RWPE2 (cell line): ENCODE measurements at places on chromosomes 5 and 9.

- H3K4me1 ChIP-seq, result peaks cover 18% of the 10 kb centered on the region
- no peaks in the 10 kb centered on the region for H3K27me3 ChIP-seq
- no peaks in the 10 kb centered on the region for H3K36me3 ChIP-seq
These were observed 382.7 kb downstream of the ENC1 start for GRCh38 chr5:74257645-74258313.

DNA sequence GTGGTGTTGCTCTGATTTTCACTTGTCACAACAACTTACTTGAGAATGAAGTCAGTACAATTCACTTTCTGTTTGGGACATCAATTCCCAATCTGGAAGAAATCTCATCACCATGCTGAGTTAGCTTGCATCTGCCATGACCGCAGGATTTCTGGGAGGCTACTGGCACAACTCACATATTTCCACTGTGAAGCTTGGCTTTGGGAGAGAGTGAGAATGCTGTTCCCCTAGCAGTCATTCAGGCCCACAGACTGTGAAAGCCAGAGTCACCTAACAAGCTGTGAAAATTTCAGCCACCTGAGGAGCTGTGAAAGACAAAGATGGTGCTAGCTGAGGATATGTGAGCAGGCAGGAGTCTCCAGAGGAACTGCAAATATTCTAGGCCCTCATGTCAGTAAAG is 365.2 kb upstream of the TUSC1 start:
- H3K4me1 ChIP-seq, result no peaks in the 10 kb centered on the region
- H3K4me3 ChIP-seq, result no peak overlapping the region

DNA sequence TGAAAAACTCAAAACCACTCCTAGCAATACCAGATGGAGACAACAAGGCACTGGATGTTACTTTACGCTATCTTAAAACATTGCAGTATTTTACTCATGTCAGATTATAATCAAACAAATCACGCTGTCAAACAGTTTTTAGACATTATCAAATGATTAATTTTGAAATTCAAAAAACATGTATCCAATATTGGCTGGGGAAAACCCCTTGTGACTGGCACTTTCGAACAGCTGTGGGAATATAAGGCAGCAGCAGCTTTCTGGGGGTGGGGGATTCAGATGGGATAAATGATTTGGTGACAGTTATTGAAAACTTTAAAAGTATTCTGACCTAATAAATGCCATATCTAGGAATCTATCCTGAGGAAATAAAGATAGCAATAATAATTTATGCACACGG is 28.7 kb downstream of the ELL2 start:
- H3K4me1 ChIP-seq, result peaks cover 47% of the 10 kb centered on the region
- H3K27ac ChIP-seq, result no peak overlapping the region
- no peak for DNase-seq
- H3K4me3 ChIP-seq, result no peak overlapping the region
- H3K27me3 ChIP-seq, result no peaks in the 10 kb centered on the region

GRCh38 chr5:129962506-129962905 is 58.2 kb downstream of the CHSY3 start:
- no peak for DNase-seq
- H3K36me3 ChIP-seq, result no peaks in the 10 kb centered on the region
- no peak overlapping the region for H3K27ac ChIP-seq
- H3K4me1 ChIP-seq, result no peaks in the 10 kb centered on the region
- no peaks in the 10 kb centered on the region for H3K27me3 ChIP-seq

DNA sequence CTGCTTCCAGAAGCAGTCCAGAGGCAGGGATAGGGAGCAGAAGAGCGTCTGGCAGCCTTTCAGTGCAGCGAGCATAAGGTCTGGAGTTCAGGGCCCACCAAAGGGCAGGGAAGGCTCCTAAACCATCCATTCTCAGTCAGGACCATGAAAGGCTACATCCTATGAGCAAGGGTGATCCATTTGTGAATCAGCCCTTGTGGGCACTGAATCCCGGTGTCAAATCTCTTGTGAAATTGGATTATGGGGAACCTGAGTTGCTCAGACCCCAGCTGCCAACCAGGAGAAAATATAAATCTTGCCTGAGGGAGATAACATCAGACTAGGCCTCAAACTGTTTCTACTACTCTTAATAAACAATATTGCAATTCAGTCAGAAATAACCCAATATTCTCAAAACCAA is 204.4 kb downstream of the SYK start:
- no peak overlapping the region for H3K4me3 ChIP-seq
- H3K27me3 ChIP-seq, result no peaks in the 10 kb centered on the region
- DNase-seq, result no peak

GRCh38 chr9:120559546-120559945 is 20.4 kb downstream of the CDK5RAP2 start:
- DNase-seq, result no peak
- peaks cover 33% of the 10 kb centered on the region for H3K36me3 ChIP-seq
- H3K27ac ChIP-seq, result no peak overlapping the region

GRCh38 chr5:111691508-111691907 is 65.5 kb downstream of the NREP start:
- H3K27ac ChIP-seq, result no peak overlapping the region
- H3K36me3 ChIP-seq, result no peaks in the 10 kb centered on the region
- no peak overlapping the region for H3K4me3 ChIP-seq
- peaks cover 9% of the 10 kb centered on the region for H3K4me1 ChIP-seq

DNA sequence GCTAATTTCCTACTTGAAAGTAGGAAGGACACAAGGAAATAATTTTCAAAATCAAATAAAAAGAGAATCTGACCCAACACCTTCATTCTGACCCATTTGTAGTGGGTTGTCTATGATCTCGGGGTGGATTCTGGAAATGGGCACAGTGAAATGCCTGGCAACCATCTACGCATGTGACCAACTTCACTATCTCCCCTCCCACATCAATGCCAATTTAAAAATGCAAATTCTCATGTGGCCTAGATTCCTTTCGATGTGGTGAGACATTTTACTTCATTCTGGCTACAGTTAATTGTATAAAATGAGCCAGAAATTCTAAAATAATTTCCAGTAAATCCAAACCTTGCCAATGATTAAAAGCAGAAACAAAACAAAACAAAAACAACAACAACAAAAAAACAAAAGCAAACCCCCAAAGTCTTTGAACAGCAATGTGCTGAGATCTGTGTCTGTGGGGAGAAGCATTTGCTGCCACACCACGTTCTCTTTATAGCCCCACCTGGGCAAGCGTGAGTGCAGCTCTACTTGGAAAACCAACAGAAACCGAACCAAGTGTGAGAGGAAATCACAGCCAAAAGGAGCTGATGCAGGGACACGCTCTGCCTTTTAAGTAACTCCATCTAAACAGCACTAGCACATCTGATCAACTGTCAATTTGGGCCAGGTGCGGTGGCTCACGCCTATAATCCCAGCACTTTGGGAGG is 59.0 kb downstream of the USP20 start:
- no peak for DNase-seq
- H3K4me3 ChIP-seq, result no peak overlapping the region
- no peak overlapping the region for H3K27ac ChIP-seq
- H3K36me3 ChIP-seq, result 0 out of 2 replicates have a peak, but pooled peaks cover 8% of the 10 kb centered on the region
- no peaks in the 10 kb centered on the region for H3K4me1 ChIP-seq

- H3K4me1 ChIP-seq, result peaks cover 16% of the 10 kb centered on the region
- no peak overlapping the region for H3K27ac ChIP-seq
- H3K4me3 ChIP-seq, result no peak overlapping the region
- no peaks in the 10 kb centered on the region for H3K36me3 ChIP-seq
- no peak for DNase-seq
These were observed 316.2 kb downstream of the ARL15 start for GRCh38 chr5:53994148-53994547.

DNA sequence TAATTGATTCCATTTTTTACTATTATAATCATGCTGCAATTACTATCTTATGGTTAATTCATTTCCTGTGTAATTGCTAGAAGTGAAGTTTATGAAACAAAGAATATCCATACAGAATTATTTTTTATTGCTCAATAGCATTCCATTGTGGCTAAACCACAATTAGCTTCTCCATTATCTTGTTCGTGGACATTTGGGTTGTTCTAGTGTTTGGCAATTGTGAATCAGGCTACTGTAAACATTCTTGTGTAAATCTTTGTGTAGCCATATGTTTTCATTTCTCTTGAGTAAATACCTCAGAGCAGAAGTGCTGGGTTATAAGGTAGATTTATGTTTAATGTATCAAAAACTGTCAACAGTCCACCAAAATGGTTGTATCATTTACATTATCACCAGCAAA is 341.1 kb downstream of the MAT2B start:
- no peak overlapping the region for H3K27ac ChIP-seq
- DNase-seq, result no peak

- DNase-seq, result no peak
- no peaks in the 10 kb centered on the region for H3K36me3 ChIP-seq
- no peak overlapping the region for H3K4me3 ChIP-seq
- no peak overlapping the region for H3K27ac ChIP-seq
These were observed 591.8 kb downstream of the PDE4D start for GRCh38 chr5:59301727-59302126.

DNA sequence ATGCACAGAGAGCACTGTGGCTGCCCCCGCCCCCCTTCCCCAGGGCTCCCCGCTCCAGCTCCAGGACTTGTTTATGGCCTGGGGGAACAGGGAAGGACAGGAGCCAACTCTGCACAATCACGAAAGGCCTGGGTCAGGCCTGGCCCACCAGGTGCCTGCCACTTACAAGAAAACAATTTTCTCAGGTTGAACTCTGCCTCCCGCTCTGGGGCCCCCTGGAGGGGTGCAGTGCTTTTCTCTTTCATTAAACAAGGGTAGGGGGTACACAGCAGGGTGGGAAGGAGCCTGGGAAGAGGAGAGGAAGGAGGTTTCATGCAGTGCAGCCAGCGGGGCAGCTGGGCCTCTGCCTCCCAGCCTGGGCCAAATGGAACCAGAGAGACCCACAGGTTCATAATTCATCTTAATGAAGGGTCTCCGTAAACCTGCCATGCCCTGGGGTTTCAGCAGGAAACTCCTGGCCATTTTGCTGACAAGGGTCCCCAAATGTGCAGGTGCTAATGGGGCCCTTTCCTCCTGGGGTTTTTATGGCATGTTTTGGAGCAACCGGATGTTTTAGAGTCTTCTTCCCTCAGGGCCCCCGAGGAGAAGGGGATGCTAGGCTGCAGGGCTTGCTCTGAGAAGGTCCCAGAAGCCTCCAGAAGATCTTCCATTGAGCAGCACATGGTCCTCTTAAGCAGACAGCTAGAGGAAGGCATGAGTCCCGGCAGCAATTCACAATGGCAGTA is 219.8 kb downstream of the SLIT3 start:
- DNase-seq, result no peak
- H3K36me3 ChIP-seq, result no peaks in the 10 kb centered on the region
- H3K27me3 ChIP-seq, result no peaks in the 10 kb centered on the region
- no peak overlapping the region for H3K4me3 ChIP-seq
- H3K4me1 ChIP-seq, result peaks cover 6% of the 10 kb centered on the region
- no peak overlapping the region for H3K27ac ChIP-seq

DNA sequence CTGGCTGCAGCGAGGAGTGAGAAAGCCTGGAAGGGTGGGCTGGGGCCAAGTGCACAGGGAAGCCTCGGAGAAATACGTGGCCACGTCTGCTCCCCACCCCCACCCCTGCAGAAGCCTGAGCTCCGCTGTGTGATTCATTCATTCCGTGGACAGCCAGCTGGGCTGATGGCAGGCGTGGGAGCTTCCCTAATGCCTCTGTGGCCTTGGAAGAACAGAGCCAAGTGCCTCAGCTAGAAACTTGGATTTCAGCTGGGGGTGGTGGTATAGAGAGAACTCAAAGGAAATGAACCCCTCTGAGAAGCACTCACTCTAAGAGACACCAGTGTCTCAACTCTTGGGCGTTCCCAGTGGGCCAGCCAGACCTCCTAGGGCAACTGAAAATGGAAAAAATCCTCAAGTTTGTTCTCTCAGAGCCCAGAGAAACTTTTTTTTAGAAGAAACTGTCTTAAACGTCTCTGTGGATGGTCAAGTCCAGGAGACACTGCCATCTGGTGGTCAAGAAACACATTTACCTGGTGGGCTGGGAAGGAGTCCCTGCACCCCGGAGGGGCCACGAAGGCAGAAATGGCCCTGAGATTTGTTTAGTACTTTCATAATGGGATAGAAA is 18.0 kb downstream of the ATOX1 start:
- H3K36me3 ChIP-seq, result peaks cover 28% of the 10 kb centered on the region
- DNase-seq, result no peak
- no peaks in the 10 kb centered on the region for H3K27me3 ChIP-seq

GRCh38 chr9:90459321-90459720 is 183.3 kb downstream of the DIRAS2 start:
- H3K4me3 ChIP-seq, result no peak overlapping the region
- H3K4me1 ChIP-seq, result no peaks in the 10 kb centered on the region
- no peak overlapping the region for H3K27ac ChIP-seq
- H3K27me3 ChIP-seq, result no peaks in the 10 kb centered on the region
- H3K36me3 ChIP-seq, result no peaks in the 10 kb centered on the region
- DNase-seq, result no peak

- no peak overlapping the region for H3K4me3 ChIP-seq
- H3K4me1 ChIP-seq, result no peaks in the 10 kb centered on the region
- no peaks in the 10 kb centered on the region for H3K36me3 ChIP-seq
- no peak for DNase-seq
These were observed 182.1 kb downstream of the SNCAIP start for GRCh38 chr5:122494109-122494508.

- H3K27me3 ChIP-seq, result no peaks in the 10 kb centered on the region
- H3K27ac ChIP-seq, result no peak overlapping the region
- no peaks in the 10 kb centered on the region for H3K36me3 ChIP-seq
These were observed 90.0 kb upstream of the POU5F2 start for GRCh38 chr5:93831449-93831848.

DNA sequence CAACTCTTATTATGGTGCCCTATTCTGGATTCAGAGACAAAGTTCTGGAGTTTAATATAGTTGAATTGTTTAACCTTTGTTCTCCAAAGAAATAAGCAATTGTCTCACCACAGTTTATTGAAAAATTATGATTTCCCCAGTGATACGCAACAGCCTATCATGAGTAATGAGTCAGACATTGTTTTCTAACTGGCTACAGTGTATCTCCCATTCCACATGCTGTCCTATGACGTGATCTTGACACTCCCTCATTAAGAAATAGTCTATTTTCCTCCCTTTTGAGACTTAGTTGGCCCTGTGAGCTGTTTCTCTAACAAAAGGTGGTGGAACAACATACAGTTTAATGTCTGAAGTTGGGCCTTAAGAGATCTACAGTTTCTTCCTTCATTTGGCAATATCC is 1290.6 kb upstream of the CDH6 start:
- DNase-seq, result no peak
- no peak overlapping the region for H3K27ac ChIP-seq
- H3K4me3 ChIP-seq, result no peak overlapping the region
- H3K36me3 ChIP-seq, result no peaks in the 10 kb centered on the region
- peaks cover 10% of the 10 kb centered on the region for H3K27me3 ChIP-seq

DNA sequence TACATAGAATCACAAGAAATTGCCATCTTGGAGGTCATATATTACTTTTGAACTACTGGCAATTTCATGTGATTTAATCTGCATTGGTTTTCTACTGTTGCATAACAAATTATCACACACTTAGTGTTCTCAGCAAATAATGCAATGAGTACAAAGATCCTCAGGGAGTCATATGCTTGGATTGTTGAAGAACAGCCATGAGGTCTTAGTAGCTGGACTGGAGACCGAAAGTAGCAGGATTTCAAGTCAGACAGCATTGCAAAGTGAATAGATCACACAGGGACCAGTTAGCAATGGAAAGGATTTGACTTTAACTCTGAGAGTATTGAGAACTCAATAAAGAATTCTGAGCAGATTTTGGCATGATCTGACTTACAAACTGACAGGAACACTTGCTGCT is 32.2 kb upstream of the FRMD3 start:
- no peaks in the 10 kb centered on the region for H3K27me3 ChIP-seq
- DNase-seq, result no peak
- H3K4me1 ChIP-seq, result no peaks in the 10 kb centered on the region
- H3K36me3 ChIP-seq, result no peaks in the 10 kb centered on the region
